ENCODE measurements at places on chromosomes 3 and 15.

GRCh38 chr3:134929976-134930375 lies 134.9 kb downstream of the EPHB1 start:
- DNase-seq = no peak

- DNase-seq = no peak
Measured at GRCh38 chr15:85745023-85745422, 49.7 kb downstream of the KLHL25 start.

DNA sequence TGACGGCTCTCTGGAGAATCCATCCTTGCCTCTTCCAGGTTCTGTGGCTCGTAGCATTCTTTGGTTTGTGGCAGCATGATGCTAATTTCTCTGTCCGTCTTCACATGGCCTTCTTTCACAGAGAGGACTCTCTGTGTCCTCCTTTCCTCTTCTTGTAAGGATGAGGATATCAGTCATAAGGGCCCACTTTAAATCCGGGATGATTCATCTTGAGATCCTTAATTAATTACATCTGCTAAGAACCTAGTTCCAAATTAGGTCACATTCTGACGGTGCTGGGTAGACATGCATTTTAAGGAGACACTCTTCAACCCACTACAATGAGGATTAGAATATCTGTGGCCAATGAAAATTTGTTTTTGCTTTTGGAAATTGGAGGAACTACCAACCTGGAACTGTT lies 15.7 kb upstream of the GXYLT2 start:
- DNase-seq = no peak

GRCh38 chr3:148943506-148944205 lies 47.7 kb upstream of the GYG1 start:
- DNase-seq = no peak

- DNase-seq = no peak
Measured at GRCh38 chr15:90365414-90366055, 13.5 kb downstream of the ZNF774 start.

GRCh38 chr3:80297720-80298119 lies 529.9 kb upstream of the ROBO1 start:
- no peak for DNase-seq

DNA sequence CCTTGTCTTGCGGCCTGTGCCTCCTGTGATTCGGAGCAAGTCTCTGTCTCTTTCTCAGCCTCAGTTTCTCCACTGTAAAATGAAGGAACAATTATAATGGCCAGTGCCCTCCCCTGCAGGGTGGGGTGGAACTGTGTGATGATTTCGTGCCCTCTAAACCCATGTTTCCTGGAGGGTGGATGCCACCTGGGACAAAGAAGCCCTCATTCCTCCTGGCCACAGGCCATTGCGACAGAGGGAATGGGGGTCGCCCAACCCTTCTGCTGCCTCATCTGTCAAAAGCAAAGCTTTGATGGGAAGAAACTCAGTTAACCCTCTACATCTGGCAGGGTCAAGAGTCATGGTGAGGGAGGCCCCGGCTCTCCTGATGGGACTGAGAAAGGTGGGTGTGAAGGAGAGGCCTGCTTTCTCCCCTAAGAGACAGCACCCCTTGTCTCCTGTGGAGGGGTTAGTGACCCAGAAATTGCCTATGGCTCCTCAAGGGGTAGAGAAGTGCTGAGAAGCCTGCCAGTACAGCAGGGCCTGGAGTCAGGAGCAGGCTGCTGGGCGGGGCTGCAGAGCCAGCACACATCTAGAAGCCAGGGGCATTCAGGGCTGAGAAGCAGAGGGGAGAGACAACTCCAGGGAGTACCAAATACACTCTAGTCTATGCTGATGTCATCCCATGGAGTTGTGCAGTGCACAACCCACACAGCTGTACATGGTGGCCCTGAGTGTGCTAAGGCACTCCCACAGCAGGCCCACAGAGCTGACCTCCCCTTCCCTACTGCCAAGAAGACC lies 61.0 kb downstream of the PLXNA1 start:
- no peak for DNase-seq

DNA sequence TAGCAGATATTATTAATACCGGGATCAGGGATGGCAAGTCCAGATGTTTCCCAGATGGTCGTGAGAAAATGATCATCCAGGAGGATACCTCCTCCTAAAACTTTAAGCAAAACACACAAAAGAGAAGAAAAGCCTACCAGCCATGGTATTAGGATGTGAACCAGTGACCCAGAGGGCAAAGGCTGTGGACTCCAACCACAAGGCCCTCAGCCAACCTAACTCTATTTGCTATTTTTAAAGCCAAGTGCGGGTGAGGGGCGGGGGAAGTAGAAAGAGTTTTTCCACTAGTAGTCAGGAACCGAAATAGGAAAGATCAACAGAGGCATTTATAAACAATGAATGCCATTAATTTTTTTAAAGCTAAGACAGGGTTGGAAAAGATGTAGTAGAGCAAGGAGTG lies 77.4 kb downstream of the STAC start:
- DNase-seq = no peak

DNA sequence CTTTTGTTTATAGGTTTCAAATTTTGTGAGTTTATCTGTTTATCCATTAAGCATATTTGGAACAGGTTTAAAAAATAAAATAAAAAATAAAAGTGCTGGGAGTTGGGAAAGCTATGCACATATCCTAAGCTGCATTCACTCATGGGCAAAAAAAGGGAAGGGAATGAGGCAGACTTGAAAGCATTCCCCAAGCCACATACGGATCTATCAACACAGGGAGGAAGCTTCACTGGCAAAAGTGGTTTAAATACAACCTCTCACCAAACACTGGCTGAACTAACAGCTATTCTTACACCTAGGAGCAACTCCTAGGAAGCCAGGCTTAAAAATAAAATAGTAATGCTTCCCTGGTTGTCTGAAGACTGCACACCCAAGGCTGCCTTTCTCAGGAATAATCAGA lies 101.2 kb downstream of the PCCB start:
- DNase-seq = no peak

- DNase-seq = no peak
Measured at GRCh38 chr15:35466476-35466875, 79.5 kb downstream of the DPH6 start.
